ENCODE measurements at places on chromosomes 13 and 19. TPM values are rescaled to one million over a fixed set of nuclear protein-coding genes. Genes with fewer than 3 reads are reported as not detected.

Gene JSRP1
- total RNA-seq, result 0.30 TPM

Gene CLEC11A
- 68.0 TPM for total RNA-seq

Gene FPR3
- total RNA-seq, result 0.88 TPM

Gene HTR2A
- 6.5 TPM for total RNA-seq

Gene CD209
- not detected for total RNA-seq

Gene SHC2
- total RNA-seq, result 0.78 TPM
